ENCODE measurements at places on chromosomes 3 and 15.

GRCh38 chr3:173826416-173826815, 428.9 kb downstream of the NLGN1 start:
- DNase-seq = no peak

GRCh38 chr3:196127308-196128040, 45.6 kb upstream of the TFRC start:
- peak; percentile 21 for DNase-seq

DNA sequence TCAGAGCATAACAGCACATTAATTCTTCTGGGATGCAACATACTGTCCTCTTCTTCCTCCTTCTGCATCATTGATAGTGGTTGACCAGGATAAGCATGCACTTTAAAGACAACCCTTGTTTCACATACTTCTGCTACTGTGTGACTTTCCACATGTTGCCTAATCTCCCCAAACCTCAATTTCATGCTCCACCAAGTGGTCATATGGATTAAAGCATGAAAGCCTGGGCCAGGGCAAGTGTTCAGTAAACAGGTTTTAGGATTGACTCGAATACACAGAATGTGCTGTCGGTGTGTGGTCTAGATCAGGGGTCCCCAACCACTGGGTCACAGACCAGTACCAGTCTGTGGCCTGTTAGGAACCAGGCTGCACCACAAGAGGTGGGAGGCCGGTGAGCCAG, 22.5 kb upstream of the BFSP2 start:
- DNase-seq = no peak

DNA sequence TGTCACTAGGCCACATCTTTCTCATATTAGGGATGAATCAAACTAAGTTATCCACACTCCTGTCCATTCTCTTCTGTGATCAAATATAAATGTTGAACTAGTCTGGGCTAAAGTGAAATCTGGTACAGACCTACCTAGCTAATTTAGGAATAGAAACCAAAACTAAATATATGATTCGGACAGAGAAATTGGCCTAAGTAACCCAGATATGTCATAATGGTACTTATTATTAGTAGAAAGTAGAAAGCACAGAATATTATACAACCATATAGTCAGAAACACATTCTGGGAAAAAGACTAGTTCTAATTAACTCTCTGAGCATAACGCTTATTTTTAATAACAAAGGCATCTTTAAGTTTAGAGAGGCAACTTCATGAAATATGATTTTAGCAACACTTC, 389.0 kb downstream of the LSAMP start:
- DNase-seq = no peak

GRCh38 chr3:107994181-107994580, 96.7 kb downstream of the CD47 start:
- no peak for DNase-seq

DNA sequence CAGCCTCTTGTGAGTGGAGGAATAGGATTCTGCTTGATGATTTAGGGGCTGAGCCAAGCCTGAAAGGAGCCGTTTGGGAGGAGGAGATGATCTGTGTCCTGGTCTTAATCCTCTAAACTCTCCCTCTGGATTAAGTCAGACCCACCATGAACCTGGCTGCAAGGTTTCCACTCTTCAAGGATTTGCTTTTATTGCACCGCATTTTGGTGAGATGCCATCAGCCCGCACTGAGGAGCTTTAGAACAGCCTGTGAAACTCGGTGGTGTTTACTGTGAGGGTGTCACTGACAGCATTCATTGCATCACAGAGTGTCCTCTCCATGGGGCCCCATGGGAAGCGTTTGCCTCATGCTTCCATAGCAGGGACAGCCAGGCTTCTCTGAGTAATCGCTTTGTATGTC, 59.2 kb downstream of the EPHB1 start:
- no peak for DNase-seq

GRCh38 chr3:125322166-125322565, 53.0 kb downstream of the ZNF148 start:
- no peak for DNase-seq

- no peak for DNase-seq
Observed at GRCh38 chr3:108823227-108823626, 641 bp downstream of the TRAT1 start.

DNA sequence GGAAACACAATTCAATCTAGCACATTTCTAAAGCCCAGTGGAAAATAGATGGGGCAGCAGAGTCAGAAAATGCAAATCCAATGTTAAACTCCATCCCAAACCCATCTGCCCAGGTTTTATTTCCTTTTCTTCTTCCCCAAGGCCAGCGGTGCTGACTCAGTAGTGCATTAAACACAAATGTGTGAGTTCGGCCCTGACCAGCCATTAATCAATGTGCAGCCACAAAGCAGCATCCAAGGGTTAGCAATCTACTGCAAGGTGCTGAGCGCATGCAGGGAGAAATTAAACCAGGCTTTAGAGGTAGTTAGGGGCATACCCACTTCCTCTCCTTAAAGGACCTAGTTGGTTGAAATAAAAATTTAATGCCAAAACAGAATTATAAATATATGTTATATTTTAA, 583.3 kb upstream of the PPP2R3A start:
- DNase-seq = no peak

DNA sequence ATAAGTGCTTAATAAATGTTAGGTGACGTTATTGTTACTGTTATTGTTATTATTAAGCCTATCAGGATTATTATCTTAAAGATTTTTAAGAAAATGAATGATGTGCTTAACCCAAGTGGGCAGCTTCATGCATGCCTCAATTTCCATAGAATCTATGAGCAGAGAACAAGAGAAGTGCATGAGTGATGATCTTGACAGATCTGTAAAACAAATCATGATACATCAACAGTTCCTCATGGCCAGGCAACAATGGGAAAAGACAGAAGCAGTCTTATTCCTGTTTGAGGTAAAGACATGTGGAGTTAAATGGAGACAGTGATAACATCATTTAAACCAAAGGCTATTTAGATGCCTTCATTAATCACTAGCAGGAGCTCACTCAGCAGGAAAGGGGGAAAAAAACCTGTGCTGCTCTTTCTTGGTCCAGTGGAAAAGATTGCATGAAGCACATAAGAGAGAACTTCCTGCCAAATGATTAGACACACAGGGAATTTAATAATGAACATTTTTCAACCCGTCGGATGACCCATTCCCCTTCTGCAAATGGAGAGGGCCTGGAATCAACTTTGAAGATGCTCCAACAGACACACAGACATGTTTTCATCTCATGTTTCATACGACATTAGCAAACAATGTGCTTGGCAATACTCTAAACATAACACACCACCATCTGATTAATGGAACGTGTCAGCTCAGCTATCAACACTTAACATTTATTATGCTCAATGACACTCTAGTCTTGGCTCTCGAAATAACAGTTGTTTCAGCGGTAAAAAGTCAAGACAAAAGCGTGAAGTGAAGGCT, 212.2 kb upstream of the LRRN1 start:
- no peak for DNase-seq

DNA sequence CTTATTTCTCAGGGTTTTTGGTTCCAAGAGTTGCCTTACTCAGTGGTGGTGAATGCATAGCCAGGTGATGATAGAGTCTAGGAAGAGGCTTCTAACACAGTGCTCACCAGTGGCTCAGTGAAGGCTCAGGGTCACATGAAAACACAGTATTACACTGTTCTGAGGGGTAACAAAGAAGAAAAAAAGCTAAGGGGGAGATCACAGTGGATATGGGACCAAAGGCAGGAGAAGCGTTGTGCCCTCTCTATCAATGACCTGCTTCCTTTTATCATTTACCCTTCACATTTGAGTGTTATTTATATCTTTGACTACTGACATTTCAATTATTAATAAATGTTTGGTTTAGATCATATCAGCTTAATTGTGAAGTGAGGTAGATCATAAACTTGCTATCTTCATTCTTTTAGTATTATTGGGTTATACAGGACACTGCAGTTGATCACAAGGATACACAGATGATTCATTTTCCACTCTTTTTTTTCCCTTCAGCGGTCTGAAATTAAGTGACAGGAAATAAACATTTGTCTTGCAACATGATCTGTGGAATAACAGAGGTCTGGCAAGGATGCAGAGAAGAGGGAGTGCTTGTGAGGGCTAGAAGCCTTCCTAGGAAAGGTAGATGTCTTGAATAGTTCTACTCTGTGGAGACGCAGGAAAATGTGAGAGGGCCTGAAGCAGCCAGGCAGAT, 171.7 kb downstream of the C3orf38 start:
- DNase-seq = no peak

GRCh38 chr15:83843471-83843871, 189.5 kb downstream of the ADAMTSL3 start:
- DNase-seq = no peak

GRCh38 chr3:64311424-64312061, 86.3 kb upstream of the PRICKLE2 start:
- DNase-seq = no peak

GRCh38 chr3:14706096-14706495, 31.2 kb downstream of the C3orf20 start:
- no peak for DNase-seq

DNA sequence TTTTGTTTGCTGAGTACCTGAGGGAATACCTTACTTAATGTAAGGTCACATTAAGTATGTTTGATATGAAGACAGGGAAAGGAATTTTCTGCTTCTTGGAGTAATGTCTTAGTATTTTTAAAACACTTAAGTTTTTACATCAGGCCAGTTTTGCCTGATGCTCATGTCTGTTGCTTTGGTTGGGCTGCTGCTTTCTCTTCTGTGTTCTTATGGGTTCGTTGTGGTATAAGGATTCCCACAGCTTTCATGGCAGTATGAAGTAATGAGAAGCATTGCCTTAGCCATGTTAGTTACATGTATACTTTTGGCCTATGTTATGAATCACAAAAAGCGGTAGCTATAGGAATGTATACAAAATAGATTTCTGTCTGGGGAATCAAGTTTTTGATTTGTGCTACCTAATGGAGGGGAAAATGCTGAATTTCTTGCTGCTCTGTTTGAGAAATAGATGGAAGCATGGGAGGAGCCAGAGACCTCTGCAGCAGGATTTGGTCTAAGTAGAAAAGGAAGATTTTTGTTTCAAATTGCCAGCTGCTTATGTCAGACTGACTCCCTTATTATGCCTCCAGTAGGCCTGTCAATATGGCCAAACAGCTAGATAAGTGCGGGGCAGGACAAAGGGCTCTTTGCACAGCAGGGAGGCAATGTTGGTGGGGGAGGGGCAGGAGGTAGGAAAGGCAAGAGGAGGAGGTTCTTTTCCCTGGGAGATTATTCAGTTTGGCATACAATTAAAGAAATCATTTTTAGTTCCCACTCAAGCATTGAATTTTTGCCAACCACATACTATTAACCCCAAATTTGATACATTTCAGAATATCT, 5.2 kb downstream of the SETD5 start:
- DNase-seq = no peak

DNA sequence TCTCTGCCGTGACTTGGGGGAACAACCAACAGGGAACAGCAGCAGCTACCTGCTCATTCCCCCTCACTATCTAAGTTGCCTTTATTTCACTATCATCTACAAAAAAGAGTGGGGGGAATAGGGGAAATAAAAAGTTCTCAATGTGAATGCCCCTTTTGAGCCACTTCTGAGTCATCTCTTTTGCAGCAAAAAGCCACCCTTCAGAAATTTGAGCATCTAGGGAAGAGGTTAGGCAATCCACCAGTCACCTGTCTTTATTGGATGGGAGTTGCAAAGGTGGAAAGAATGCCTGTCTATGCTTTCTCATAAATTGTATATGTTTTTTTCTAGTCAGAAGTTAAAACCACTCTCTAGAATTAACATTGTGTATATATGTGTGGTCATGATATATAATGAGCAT, 41.1 kb downstream of the GPD1L start:
- no peak for DNase-seq

DNA sequence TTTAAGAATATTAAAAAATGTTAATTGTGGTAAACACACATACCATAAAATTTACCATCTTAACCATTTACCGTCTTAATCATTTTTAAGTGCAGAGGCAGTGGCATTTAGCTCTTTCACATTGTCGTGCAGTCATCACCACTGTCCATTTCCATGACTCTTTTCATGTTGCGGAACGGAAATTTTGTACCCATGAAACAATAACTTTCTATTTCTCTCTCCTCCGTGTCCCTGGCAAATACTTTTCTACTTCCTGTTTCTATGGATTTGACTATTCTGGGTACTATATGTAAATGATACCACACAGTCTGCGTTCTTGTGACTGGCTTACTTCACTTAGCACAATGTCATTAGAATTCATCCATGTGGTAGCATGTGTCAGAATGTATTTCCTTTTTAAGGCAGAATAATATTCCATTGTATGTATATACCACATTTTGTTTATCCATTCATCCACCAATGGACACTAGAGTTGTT, 27.9 kb downstream of the AKAP13 start:
- peak; percentile 48 for DNase-seq

GRCh38 chr3:175885231-175885766, 1026.2 kb downstream of the NAALADL2 start:
- DNase-seq = no peak

- DNase-seq = no peak
Observed at GRCh38 chr3:51931756-51932155, 9.9 kb downstream of the RRP9 start.

GRCh38 chr3:74415731-74416130, 198.7 kb downstream of the CNTN3 start:
- DNase-seq = no peak

- DNase-seq = no peak
Observed at GRCh38 chr15:52011711-52012144, 7.3 kb upstream of the MAPK6 start.

DNA sequence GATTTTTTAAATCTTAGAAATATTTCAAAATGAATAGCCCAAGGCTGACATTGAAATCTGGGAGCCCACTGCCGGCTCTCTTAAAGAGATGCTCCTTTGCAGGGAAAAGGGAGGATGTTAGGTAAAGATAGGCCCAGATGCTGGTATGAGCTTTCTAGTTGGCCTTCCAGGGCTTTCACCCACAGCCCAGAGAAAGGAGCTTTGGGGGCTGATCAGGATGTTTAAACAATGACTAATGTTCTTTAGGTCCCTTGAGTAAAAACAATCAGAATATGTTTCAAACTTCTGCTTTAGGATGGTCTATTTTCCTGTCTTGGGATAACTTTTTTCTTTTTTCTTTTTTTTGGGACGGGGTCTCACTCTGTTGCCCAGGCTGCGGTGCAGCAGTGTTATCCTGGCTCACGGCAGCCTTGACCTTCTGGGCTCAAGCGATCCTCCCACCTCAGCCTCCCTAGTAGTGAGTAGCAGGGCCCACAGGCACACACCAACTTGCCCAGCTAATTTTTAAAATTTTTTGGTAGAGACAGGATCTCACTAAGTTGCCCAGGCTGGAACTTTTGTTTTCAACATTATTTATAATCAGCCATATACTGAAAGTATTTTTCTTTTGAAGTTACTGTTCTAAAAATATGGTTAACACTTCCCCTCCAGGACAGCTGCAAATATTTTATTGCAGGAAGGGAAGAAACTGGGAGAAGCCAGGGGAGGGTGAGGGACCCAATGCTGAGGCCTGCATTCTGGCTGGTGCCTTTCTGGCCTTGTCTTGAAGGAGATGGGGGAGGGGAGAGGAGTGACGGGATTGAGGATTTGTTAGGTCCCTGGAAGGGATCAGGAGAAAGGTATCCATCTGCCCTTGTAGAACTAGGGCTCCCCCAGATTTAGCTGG, 70.1 kb downstream of the TRAK1 start:
- DNase-seq = no peak

DNA sequence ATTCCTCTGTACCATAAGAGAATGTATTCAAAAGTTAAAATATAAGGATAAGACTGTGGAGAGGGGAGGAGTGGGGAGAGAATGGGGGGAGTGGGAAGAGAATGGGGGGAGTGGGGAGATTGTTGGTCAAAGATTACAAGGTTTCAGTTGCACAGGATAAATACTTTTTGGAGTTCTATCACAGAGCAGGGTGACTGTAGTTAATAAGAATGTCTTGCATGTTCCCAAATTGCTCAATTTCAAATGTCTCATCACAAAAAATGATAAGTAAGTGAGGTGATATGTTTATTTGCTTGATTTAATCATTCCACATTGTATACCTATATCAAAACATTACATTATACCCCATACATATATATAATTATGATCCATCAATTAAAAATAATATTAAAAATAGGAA, 23.0 kb upstream of the MEF2A start:
- DNase-seq = no peak

Data from activated naive CD8-positive, alpha-beta T cell treated with anti-CD3 and anti-CD28 coated beads for 36 hours (primary cell).